ENCODE measurements at places on chromosomes 12 and 14.

DNA sequence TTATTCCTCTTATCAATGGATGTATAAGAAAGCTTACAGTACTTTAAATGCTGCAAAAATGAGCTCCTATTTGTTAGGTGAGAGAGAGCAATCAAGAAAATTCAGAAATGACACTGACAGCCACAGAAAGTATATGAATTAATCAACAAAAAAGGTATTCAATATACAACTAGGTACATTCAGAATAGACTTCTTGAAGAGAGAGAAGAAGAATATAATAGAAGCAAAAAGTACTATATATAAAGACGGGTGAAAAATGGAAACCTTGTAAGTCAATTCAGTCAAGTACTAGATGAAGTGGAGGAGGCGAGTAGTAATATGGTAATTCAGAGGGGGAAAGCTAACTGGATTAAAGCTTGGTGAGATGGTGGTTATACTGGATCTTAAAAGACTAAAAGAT is 74.3 kb downstream of the HEATR5A start:
- no peak for DNase-seq

DNA sequence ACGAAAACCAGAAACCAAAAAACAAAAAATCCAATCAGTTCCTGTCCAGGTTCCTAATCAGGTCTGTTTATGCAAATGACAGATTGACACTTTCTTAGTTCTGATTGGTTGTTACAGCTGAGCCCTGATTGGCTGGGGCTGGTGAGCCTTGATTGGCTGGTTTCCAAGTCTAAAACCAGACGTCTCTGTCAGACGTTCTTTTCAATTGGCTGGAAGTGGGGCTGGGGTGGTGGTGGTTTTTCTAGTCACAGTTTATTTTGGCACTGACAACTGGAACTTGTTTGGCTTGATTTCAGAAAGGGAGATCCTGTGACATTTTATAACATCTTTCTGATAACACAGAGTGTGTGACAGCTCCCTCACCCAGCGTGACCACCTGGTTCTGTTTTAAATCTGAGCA is 36.1 kb upstream of the PRICKLE1 start:
- no peak for DNase-seq

DNA sequence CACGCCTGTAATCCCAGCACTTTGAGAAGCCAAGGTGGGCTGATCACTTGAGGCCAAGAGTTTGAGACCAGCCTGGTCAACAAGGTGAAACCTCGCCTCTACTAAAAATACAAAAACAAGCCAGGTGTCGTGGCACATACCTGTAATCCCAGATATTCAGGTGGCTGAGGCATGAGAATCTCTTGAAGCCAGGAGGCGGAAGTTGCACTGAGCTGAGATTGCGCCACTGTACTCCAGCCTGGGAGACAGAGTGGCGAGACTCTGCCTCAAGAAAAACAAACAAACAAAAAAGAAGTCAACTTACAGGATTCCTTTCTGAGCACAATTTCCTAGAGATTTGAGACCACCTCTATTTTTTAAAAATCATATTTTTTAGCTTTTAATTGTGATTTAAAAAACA is 45.3 kb downstream of the DGLUCY start:
- no peak for DNase-seq

GRCh38 chr14:105347587-105347968 is 33.0 kb downstream of the PACS2 start:
- DNase-seq = no peak

DNA sequence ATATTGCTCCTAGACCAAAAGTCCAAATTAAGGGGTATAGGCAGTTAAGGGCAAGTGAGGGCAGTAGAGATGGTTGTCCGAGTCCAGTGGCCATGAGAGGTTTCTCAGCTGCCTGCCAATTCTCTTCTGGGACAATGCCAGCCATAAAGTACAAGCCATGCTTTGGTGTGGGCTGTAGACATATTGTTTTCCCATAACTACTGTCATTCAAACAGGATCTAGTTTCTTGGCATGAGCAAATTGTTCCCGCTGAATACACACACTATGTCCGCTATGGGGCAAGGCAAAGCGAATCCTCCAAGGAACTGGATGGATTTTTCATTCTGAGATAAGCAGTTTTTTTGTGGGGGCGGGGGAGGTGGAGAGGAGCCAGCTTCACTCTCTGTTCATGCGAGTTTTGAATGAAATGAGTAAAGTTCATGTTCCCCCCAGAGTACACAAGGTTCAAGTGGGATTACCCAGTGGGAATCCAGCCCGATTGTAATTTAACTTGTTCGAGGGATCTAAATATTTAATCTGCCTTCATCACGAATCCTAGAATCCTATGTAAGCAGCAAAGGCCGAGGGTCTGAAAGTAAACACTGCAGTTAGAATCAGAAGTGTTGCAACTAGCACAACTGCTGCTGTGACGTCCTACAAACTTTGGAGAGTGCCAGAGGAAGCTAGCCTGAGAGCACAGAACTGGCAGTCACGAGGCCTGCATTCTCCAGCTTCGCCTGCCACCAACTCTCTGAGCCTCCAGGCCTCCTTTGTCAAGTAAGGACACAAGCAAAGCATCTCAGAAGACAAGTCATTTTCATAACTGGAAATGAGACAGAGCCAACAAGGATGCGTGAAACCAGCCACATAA is 137.0 kb downstream of the CRADD start:
- DNase-seq = peak; percentile 95

GRCh38 chr12:108367436-108367835 is 28.3 kb upstream of the CMKLR1 start:
- DNase-seq = peak; percentile 79

DNA sequence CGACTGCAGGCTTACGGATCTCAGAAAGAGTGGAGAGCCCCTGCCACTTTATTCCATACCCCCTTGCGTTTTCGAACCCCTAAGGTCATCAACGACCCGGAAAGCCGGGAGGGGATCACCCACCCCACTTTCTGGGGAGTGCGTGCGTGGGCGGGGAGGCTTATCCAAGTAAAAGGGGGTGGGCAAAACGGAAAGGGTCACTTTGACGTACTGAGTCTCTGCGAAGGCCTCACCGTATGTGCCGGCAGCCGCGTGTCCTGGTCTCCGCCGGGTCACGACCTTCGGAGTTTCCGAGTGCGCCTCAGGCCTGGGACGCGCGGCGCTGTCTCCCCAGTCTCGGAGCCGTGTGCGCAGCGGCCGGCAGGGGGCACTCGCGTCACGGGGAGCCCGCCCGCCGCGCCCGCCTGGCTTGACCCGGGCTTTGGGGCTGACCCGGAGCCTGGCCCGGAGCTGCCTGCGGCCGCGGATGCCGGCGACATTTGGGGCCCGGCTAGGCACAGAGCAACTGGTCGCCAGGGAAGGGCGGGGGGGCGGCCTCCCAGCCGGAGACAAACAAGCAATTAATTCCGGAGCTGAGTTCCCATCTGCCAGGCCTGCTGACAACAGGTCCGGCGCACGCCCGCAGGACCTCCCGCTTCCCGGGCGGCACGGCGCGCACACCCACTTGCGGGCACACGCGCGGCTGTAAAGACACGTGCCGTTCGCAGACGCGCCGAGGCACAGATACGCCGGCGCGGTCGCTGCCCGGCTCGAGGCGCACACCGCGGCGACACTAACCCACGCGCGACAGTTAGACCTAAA is 890 bp upstream of the KIF26A start:
- no peak for DNase-seq

DNA sequence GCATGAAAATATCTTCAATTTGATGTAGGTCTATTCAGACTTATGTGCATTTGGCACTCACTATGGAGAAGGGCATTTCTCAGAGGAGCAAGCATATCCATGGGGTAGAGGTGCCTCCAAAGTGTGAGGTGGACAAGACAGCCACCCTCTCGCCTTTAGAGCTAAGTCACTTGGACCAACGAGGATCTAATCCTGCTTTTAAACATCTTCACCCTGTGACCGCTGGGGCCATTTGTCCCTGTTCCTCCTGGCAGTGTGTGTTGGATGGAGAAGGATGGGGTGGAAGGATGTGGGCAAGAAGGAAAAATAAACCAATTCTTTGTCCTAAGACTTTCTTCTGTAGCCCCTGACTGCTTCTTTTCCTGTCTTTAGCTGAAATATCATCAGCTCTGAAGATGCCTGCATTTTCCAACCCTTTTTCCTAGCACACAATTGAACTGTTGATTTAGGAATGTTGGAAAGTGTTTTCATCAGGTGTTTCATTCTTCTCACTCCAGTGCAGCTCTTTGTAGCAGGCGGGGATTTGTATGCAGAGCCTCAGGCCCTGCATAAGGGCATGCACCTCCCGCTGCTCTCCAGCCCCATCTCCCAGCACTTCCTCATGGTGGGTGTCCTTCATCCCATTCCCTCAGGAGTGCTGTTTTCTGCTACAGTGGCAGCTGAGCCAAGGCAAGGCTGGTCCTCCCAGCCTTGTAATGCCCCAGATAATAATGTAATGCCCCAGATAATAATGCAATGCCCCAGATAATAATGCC is 5.3 kb downstream of the FGF6 start:
- peak; percentile 9 for DNase-seq

GRCh38 chr12:42450248-42450647 is 124.3 kb downstream of the PPHLN1 start:
- no peak for DNase-seq

Measured in coronary artery (tissue), 2 donors.